ENCODE measurements at places on chromosomes 2 and 18.

DNA sequence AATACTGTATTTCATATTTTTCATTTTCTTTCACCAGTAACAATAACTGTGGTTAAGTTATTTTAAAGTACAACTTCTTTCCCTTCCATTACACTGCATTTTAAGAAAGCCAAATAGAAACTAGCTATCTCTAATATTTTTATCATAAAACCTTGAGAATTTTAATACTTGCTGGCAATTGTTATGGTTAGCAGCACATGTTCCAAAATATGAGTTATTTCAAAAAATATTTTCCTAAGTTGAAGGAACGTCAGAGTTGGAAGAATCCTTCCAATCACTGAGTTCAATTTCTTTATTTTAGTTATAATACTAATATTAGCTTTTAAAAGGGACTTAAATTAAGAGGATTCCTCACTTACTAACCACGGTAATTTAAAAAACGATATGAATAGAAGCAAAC, 68.4 kb downstream of the SCN9A start:
- no peak for DNase-seq

DNA sequence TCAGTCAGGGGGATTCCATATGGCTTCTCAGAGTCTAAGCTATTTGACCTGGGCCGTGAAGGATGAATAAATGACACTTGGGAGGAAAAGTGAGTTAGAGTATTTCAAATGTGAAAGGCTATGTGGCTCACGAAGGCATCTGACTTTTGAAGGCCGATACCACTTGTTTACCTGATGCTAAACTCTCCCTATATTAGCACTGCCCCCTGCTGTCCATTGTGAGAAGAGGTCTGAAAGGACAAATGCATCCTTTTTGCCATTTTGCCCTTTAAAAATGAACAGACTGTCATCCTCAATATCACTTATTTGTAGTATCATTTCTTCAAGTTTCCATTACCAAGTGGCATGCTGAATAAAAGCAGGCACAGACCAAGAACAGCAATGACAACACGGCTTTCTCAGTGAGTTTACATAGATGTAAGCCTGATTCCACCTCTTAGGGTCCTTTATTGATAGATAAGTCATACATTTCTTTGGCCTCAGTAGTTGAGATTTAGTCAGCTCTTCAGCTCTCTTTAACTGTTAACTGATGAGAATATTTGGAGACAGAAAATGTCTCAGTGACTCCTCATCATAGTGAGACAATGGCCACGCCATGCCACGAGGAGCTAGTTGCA, 40.1 kb downstream of the DOCK10 start:
- DNase-seq = no peak

DNA sequence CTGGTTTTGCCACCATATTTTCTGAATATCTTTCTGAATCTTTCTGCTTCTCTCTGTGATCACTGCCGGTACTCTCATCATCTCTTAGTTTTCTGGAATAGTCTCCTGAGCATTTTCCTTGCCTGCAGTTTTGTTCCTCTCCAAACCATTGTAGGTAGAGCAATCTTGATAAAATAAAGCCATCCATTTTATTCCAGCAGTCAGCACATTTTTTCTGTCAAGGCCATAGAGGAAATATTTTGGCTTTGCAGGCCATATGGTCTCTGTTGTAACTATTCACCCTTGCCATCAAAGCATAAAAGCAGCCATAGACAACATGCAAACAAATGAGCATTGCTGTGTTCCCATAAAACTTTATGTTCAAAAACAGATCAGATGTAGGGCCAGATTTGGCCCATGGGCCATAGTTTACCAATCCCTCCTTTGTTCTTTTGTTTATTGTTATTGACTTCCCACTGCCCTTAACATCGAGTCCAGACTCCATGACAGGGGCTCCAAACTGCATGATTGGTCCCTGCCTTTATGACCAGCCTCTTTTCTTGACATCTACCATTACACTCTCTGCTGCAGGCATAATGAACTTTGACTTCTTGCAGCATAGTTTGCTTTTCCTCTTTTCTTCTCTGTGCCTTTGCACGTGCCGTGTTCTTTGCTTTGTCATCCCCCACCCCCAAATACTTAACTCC, 29.8 kb downstream of the TMEM87B start:
- no peak for DNase-seq

DNA sequence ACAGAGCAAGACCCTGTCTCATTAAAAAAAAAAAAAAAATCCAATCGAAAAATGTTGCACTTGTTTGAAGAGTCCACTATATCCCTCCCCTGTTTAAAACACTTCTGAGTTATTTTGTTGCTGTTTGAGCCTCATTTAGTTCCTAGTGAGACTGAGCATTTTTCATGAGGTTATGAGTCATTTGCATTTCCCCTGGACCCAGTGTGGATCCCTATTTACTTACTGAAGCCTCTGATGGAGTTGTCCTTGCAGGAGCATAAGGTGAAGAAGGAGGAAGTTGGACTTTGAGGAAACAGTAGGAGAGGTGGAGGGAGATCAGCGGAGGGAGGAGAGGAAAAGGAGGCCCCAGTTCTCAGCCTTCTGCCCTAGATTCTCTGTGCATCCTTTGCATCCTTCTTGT, 5.1 kb downstream of the CXCR1 start:
- no peak for DNase-seq

DNA sequence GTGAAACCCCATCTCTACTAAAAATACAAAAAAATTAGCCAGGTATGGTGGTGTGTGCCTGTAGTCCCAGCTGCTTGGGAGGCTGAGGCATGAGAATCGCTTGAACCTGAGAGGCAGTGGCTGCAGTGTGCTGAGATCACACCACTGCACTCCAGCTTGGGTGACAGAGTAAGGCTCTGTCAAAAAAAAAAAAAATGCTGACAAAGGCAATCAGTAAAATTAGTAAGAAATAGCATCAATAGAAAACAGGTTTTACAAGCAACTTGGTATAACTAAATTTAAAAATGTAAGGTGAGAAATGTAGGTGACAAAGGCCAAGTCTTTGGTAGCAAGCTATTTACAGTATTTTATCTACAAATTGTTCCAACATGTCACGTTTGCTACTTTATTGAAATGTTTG, 421.4 kb upstream of the RGPD4 start:
- DNase-seq = no peak

DNA sequence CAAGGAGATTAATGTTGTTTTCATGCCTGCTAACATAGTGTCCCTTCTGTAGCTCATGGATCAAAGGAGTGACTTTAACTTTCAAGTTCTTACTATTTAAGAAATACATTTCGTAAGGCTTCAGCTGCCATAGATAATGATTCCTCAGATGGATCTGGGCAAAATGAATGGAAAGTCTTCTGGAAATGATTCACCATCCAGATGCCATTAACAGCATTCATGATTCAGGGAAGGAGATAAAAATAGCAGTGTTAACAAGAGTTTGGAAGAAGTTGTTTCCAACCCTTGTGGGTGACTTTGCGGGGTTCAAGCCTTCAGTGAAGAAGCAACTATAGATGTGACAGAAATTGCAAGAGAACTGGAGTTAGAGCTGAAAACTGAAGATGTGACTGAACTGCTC, 17.0 kb downstream of the VRK2 start:
- no peak for DNase-seq

- DNase-seq = no peak
Measured at GRCh38 chr2:58133395-58133794, 86.8 kb downstream of the VRK2 start.

- DNase-seq = no peak
Measured at GRCh38 chr2:37344453-37345361, at the start of gene QPCT. QPCT (plus strand) TSS chr2:37344630; CDS start chr2:37344732, 102 bp downstream.

GRCh38 chr2:171941316-171941699, 19.0 kb downstream of the HAT1 start:
- DNase-seq = no peak

GRCh38 chr2:145600811-145601210, 1080.9 kb upstream of the ZEB2 start:
- no peak for DNase-seq

DNA sequence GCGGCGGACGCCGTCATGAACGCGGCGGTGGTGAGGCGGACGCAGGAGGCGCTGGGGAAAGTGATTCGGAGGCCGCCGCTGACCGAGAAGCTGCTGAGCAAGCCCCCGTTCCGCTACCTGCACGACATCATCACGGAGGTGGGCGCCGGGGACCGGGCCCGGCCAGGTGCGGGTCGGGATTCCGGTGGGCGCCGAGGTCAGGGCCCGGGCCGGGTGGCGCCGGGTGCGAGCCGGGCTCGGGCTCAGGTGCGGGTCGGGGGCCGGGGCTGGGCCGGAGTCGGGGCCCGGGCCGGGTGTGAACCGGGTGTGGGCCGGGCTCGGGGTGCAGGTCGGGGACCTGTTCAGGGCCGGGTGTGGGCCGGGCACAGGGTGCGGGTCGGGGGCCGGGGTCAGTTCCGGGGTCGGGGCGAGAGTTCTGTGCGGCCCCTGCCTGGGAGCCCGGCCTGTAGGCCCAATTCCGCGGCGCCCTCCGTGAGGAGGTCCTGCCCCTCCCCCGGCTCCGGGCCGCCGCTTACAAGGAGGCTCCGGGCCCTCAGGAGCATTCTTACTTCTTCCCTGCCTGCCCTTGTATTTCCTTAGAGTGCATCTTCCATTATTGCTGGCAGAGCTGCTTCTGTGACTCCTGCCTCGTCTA, 447 bp downstream of the TRAF3IP1 start:
- no peak for DNase-seq

DNA sequence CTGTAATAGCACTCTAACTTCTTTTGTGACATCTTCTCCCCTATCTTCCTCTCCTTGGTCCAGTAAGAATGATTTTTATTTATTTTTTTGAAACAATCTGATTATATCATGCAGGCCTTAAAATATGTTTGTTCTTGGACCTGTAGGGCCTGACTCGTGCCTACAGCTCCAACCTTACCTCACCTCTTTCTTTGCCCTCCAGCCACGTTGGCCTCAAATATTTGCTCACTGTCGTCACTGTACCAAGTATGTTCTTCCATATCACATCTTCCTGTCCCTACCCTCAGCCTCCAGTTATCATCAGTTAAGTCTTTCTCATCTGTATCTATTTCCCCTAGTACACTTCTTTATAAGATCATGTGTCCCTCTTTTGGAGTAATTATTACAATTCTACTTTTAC, 125.5 kb downstream of the CDH7 start:
- DNase-seq = no peak

DNA sequence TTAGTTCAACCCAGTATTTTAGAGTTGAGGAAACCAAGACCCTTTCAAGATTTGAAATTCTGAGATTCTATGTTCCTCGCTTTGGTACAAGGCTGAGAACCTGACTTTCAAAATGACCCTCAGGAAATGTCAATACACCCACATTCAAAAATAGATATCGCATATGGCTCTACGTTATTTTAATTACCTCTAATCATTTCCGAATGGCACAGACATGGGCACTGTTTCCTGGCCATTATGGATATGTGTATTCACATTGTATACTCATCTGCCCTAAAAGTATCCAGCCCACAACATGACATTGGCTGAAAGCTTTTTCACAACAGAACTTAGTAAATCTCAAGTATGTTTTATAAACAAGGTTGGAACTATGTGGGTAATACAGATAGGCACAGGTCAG, 6.7 kb downstream of the KLF7 start:
- no peak for DNase-seq

GRCh38 chr2:42969231-42970150, 177.1 kb upstream of the HAAO start:
- no peak for DNase-seq

- no peak for DNase-seq
Measured at GRCh38 chr2:78592491-78592890, 433.0 kb upstream of the REG3G start.

DNA sequence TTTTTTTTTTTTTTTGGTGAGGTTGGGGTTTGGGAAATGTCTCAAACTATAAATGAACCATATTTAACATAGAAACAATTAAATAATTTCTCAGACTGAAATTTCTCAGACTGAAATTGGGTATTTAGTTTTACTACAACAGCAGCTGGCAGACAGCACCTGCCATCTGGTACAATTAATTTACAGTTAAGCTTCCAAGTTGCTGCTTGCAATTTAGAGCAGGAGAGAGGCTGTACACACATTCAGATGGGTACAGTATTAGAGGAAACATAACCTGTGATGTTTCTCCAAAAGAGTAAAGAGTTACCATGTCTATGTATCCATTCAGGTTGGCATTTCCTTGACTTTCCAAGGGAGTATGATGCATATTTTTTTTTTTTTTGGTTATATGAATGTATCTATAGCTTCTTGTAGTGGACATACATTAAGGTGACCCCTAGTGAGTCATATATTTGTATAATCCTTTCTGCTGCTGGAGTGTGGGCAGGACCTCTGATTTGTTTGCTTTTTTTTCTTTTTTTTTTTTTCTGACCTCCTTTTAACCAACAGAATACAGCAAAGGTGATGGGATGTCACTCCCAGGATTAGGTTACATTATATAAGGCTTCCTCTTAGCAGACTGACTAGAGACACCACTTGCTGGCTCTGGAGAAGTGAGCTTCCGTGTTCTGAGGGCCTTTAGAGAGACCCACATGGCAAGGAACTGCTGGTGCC, 201.7 kb downstream of the PTH2R start:
- DNase-seq = no peak

GRCh38 chr2:237686659-237687136, 59.3 kb downstream of the LRRFIP1 start:
- no peak for DNase-seq

DNA sequence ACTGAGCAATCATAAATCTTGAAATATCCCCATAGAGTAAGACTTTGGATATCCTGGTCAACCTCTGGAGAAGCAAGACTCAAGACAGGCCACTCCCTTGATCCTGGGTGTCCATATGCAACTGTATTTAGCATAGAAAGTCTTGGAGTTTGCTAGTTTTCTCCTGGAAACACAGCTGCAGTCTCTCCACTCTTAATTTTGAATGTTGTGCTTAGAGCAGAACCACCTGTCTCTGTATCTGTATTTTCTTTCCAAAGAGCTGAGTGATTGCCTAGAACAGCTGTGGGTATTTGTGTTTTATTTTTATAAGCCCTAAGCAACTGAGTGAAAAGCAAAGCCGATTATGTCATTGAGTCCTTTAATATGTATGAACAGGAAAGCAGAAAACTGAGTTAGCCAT, 64.1 kb upstream of the ADAM23 start:
- DNase-seq = no peak

- DNase-seq = no peak
Measured at GRCh38 chr2:69013142-69013839, at the start of gene ANTXR1. ANTXR1 (plus strand) TSS chr2:69013179; CDS start chr2:69013500, 321 bp downstream.

DNA sequence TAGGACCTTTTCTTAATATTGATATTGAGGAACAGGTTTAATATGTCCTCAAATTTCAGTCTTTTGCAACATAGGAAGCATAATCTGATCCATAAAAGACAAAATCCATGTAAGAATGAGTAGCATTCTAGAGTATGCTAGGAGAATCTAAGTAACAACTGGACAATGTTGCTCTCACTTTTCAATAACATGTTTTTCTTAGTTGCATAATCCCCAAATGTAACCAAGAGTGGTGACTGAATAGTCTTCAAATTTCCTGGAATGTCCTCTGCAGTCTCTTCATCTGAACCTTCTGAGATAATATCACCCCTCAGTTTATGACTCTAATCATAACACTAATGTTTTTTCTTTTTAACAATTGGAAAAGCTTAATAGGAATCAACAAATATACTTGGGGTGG, 110.0 kb upstream of the ZEB2 start:
- DNase-seq = no peak

- DNase-seq = no peak
Measured at GRCh38 chr2:99677814-99678213, 188.0 kb upstream of the REV1 start.

Measured in SK-N-MC (cell line).